ENCODE measurements at places on chromosomes 3 and 15.

DNA sequence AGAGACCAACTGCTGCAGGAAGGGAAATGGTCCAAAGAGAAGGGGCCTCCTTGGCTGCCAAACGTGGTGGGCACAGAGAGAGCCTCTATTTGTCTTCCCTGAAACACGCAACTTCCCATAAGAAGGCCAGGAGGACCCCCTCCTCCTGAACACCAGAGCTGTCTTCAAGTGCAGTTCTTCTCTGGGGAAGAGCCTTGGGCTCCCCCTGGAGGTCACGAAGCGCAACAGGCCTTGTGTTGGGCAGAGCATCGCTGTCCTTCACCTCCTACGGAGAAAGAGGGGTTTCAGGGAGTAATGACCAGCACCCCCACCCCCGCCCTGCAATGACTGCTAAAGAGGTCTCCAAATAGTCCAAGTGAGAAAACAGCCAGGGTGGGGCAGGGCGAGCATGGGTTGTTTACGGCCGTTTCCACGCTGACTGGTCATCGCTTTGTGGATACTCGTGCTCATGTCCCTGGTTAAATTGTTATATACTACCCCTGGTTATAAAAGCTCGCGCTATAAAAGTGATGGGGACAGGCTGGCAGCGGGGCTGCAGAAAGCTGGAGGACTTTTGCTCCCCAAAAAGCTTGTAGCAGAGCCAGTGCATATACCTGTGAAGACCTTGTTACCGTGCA lies 397.5 kb upstream of the ATP10A start:
- peak; percentile 27 for DNase-seq

DNA sequence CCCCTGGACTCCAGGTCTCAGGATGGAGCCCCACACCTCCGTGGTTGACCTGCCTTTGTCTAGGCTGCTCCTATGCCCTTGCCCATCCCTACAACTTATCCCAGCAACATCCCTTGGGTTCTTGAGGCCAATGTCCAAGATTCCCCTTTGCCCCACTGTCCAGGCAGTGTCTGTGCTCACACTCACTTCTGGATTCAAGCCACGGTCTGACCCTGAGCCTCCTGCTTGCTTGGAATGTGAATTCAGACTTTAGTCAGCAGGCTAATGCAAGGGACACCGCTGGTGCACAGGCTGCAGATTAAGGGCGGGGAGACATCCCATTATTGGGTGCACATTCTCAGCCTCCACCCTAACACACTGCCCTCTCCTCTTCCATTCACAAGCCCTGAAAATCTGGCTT lies 154.1 kb downstream of the WNT5A start:
- DNase-seq = no peak

- peak; percentile 74 for DNase-seq
These were observed 30.2 kb upstream of the ZNF609 start for GRCh38 chr15:64430000-64430735.

GRCh38 chr3:121155028-121155427 lies 247.0 kb downstream of the STXBP5L start:
- DNase-seq = no peak

DNA sequence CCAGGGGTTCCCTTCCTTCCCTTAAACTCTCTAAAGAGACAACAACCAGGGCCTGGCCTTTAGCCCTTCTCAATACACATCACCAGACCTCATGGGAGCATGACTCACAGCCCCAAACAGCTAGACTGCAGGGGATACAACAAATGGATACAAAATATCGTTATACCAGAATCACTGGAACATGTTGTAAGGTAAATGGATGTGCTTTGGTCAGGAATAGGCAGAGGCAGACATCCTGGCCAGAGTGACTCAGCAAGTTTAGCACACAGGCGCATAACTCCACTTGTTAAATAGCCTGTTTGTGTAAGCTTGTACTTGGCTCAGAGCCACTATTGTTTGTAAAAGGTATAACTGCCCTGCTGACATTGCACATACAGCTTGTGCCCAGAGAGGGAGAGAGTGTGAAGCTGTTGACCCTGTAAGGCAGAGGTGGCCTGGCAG lies 18.3 kb downstream of the TMED3 start:
- DNase-seq = no peak

DNA sequence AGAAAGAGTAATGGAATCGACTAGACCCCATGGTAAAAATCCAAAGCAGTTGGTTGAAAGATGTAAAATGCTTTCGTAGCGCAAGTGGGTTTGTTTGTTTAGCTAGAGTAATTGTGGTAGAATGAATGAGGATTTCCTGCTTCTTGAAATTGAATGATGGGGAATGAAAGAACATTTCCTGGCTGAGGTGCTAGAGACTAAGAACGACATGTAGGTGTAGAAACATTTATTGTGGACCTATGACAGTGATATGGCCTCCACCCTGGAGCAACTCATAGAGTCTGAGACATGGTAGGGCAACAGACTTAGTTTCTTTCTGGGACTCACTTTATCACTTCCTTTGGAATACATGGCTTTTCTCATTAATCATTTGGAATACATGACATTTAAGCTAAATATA lies 467.6 kb upstream of the CFAP20DC start:
- no peak for DNase-seq

DNA sequence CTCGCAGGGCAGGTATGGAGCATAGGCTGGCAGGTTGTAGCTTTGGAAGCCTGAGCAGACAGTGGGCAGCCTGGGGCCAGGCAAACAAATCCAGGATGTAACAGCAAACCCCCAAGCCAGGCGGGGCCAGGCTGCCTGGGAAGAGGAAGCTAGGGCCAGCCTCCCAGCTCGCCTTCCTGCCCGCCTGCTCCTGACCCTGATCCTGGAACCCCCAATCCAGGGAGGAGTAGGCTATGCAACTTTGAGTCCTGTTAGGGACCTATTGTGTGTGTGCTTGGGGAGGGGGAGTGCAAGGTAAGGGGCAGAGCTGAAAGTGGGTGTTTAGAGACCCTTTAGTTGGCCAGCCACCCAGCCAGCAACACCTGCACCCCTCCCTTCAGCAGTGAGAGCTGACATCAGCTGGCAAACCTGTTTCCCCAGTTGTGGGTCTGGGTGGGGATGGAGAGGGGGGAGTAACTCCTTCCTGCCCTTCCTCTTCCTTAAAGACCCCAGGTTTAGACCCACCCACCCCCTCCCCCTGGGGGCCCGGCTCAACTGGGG lies 2.5 kb downstream of the NBEAL2 start:
- no peak for DNase-seq

DNA sequence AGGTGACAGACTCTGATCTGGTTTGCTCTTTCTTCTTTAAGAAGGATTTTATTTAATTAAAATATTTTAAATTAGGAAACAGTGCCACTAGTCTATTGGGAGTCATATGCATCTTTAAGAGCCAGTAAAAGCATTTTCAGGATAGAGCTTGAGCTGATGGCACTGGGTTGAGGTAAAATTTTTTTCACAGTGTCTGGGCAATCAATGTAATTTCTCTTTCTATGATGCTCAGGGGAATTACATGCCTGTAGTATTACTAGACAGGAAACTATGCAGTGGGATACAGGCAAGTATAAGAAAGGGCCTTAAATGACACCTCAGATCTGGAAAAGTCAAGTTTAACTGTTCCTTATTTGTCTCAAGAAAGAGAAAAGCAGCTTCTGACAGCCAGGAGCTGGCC lies 76.4 kb downstream of the GAP43 start:
- no peak for DNase-seq

GRCh38 chr3:132279030-132279429 lies 38.2 kb upstream of the ACP3 start:
- no peak for DNase-seq

- no peak for DNase-seq
These were observed 70.8 kb upstream of the MBNL1 start for GRCh38 chr3:152197937-152198336.

DNA sequence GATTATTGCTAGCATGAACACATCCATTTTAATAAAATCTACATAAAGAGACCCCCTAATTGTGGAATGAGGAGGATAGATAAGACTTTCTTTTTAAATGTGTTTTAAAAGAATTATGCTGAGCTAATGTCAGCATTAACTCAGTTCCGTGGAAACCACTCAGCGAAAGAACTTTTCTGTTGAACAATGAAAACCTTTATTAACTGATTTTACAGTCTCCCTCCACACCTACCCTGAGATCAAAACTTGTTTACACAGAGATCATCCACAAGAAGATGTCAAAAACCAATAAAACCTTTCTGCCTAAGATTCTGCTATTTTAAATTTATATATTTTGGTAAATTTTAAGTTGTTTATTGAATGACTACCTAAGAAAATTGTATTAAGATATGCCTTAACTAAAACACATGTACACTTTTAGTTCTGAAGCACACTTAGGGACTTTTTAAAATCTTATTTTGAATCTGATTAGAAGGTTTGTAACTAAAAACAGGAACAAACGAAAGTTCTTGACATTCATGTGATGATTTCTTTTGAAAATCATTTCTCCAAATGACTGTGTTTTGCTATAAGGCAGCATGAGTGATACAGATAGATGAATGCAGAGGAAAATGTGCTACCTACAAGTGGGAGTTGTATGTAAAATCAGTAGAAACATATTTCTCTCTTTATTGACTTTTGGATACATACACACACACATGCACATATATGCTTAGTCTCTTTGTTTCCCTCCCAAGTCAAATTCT lies 369.0 kb downstream of the UNC13C start:
- no peak for DNase-seq

GRCh38 chr3:19749448-19750017 lies 184.5 kb downstream of the EFHB start:
- DNase-seq = no peak

DNA sequence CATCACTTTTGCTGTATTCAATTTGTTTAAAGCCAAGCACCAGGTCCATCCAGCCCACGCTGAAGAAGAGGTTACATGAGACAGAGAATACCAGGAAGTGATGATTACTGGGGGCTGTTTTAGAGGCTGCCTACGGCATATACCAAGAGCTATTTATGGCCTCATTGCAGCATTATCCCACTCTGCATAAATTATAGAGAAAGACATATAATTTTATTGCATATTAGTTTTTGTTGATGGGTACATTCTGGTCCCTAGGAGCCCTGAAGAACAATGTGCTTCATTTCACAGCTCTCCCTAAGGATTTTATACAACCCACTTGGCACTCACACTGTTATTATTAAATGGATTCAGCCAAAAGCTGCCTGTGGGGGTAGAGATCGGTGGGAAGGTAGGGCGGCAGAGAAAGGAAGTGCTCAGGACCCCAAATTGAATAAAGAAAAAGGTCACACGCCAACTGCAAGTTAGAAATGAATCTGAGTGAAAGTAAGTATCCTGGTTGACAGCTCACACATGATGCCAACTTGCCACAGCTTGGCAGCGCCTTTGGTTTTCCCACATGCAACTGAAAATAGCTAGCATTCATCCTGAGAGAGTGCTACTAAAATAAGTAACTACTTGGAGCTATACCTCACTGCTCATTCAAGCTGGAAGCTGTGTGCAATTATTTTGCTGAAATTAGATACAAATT lies 73.7 kb downstream of the CCNL1 start:
- DNase-seq = no peak

GRCh38 chr3:141243271-141243707 lies 11.7 kb downstream of the PXYLP1 start:
- DNase-seq = peak; percentile 56

- no peak for DNase-seq
These were observed 49.0 kb upstream of the CCDC80 start for GRCh38 chr3:112689989-112690388.

GRCh38 chr15:82571722-82572222 lies 31.5 kb upstream of the RPS17 start:
- DNase-seq = no peak

DNA sequence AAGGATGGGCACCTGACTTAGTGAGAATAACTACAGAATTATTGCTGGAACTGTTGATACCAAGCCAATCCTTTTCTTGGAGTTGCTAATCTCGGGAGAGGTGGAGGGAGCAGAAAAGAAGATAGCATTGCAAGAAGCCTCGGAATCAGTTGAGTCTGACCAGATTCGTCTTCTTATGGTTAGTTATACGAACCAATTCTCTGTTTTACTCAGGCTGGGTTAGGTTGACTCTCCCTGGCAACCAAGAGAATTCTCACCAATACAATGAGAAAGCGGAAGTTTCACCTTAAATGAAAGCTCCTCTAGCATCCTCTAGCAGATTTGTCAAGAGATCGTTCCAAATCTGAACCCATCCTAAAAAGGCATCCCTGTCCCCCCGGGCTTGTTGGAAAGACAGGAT lies 43.5 kb upstream of the UBE2E1 start:
- no peak for DNase-seq

GRCh38 chr3:176328666-176329065 lies 868.6 kb downstream of the TBL1XR1 start:
- no peak for DNase-seq

DNA sequence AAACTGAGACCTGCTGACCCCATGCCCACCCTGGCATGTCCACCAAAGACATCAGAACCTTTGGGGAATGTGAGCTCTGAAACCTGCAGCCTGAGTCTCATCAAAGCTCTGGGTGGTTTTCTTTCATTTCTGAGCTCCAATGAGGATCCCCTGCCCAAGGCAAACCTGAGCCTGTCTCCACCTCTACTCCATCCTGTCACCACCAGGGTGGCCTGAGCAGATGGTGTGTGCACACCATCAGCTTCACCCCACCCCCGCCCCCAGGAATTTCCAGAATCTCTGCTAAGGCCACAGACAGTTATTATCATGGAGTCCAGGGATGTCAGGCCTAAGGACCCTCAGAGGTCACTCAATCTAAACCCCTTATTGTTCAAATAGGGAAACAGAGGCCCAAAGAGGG lies 1.3 kb downstream of the XIRP1 start:
- DNase-seq = no peak

- no peak for DNase-seq
These were observed 156.8 kb downstream of the ALCAM start for GRCh38 chr3:105523501-105523900.

Data from activated CD4-positive, alpha-beta T cell treated with anti-CD3 and anti-CD28 coated beads, Interleukin-2, amount 10 ng/mL, durations not matched to agents 7 days and 5 days (primary cell).